ENCODE measurements at places on chromosomes 3 and 15.

DNA sequence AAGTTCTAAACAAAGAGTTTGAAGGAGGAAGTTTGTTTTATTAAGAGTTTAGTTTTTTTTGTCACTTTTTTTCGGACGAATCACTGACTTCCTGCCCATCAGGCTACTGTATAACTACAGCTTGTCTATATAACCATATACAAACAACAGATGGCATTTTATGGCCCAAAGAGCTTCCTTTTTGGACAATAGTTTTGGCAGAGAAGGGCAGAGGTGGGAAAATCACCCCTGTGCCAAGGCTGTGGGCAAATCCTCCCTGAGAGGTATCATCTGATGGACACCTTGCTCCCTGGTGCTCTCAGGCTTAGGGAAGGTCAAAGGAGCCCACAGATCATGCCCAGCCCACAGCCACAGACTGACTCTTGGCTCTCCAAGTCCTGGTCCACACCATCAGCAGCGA is 113.4 kb downstream of the OXNAD1 start:
- DNase-seq: no peak

- DNase-seq: no peak
These were observed 57.7 kb downstream of the CNTN4 start for GRCh38 chr3:2156244-2156847.

- DNase-seq: no peak
These were observed 29.5 kb downstream of the RTP3 start for GRCh38 chr3:46527239-46527638.

GRCh38 chr15:57504599-57504940 is 87.1 kb upstream of the MYZAP start:
- DNase-seq: no peak

GRCh38 chr15:89765694-89766093 is 10.4 kb upstream of the MESP2 start:
- no peak for DNase-seq

GRCh38 chr3:16298891-16299290 is 33.9 kb downstream of the OXNAD1 start:
- DNase-seq: peak; percentile 18

Data from endothelial cell of umbilical vein (primary cell).